Body of pancreas (tissue), 4 donors: ENCODE measurements at places on chromosomes 6 and 20.
A peak's percentile ranks its signal among the peaks of the same experiment; 100 is the strongest.

DNA sequence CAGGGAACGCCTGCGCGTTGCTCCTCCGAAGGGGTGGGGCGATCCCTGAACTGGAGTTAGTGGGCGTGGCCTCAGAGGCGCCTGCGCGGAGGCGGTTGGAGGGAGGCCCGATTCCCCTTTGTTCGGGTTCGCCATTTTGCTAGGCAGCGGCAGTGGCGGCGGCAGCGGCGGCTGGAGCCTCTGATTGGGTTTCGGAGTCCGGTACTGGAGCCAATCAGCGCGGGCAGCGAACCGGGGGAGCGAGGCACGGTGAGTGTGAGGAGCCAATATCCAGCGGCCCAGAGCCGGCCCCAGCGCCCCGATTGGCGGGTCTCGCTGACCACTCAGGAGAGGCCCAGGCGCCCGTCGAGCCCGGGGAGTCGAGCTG lies at the start of gene NFYA:
NFYA (plus strand) TSS at position 139 of the 367 bp plus-strand sequence. CDS start 6,116 bp downstream, outside the sequence.
- DNase-seq: peak; percentile 100

- DNase-seq: no peak
Measured at GRCh38 chr6:82066991-82067411, 180.5 kb downstream of the IBTK start.

- no peak for DNase-seq
Measured at GRCh38 chr6:165659945-165660856, 2.8 kb downstream of the PDE10A start.

GRCh38 chr6:135909737-135910387 lies 58.4 kb downstream of the PDE7B start:
- peak; percentile 51 for DNase-seq

- DNase-seq: peak; percentile 1
Measured at GRCh38 chr20:3660262-3661059, 2.7 kb downstream of the GFRA4 start.

- DNase-seq: no peak
Measured at GRCh38 chr6:19895866-19896692, 58.9 kb downstream of the ID4 start.

DNA sequence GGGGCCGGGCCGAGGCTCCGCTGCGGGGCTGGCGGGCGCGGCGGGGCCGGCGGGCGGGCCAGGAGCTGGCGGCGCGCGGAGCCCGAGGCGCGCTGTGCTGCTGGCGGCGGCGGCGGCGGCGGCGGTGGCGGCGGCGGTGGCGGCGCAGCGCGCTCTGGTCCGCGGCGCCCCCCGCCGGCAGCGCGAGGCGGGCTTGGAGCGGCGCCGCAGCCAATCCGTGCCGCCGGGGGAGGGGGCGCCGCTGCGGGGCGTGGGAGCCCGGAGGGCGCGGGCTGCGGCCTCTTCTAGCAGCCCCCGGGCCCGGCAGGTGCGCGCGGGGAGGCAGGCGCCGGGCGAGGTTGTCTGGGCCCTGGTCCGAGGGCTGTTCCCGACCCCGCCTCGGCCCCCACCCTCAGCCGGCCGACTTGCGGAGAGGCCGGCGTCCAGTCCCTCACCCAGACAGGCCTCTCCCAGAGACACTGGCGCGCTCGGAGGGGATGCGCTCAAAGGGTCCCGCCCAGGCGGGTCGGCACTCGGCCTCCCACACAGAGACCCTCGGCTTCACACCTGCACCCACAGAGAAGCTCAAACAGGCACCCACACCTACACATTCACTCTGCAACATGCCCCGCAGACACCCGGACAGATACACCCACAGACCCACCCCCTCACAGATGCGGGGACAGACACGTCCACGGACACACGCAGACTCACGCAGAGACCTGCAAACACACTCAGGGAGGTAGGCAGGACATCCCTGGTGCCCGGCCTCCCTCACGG lies at the start of gene RIMS4:
RIMS4 (minus strand) TSS at position 156 of the 759 bp plus-strand sequence. CDS start 275 bp downstream, outside the sequence.
- DNase-seq: no peak

DNA sequence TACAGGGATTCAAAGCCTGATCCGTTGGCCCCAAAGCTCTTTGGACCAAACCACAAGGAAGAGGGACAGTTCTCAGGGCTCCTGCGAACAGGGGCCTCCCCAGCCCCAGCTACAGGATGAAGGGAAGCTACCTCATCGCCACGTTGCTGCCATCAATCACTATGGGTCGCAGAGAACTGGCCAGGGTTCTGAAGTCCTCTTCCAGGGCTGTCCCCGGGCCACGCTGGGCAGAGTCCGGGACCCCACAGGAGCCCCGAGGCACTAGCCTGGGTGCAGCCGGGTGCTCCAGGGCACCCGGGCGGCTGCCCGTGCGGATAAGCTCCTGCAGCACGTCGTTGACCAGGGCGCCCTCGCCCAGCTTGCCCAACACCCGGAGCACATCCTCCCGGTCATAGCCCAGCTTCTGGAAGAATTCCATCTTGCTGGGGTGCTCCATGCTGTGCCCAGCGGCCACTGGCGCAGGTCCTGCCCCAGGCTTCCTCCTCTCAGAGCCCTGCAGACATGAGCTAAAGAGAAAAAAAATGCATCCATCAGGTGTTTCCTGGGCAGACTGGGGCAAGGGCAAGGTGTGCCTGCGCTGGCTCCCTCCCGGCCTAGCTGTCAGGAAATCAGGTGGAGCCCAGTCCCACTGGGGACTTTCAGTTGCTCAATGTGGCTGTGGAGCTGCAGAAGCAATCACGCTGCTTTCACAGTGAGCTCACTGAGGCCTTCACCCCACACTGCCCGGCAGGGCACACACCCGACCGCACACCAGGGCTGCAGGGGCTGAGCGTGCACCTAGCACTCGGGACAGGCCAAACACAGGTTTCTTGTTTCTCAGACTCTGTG lies 10.5 kb downstream of the ZC3H12D start:
- no peak for DNase-seq

GRCh38 chr6:156511570-156511969 lies 265.6 kb upstream of the ARID1B start:
- DNase-seq: no peak

GRCh38 chr6:98875375-98875774 lies 41.0 kb downstream of the POU3F2 start:
- peak; percentile 22 for DNase-seq

DNA sequence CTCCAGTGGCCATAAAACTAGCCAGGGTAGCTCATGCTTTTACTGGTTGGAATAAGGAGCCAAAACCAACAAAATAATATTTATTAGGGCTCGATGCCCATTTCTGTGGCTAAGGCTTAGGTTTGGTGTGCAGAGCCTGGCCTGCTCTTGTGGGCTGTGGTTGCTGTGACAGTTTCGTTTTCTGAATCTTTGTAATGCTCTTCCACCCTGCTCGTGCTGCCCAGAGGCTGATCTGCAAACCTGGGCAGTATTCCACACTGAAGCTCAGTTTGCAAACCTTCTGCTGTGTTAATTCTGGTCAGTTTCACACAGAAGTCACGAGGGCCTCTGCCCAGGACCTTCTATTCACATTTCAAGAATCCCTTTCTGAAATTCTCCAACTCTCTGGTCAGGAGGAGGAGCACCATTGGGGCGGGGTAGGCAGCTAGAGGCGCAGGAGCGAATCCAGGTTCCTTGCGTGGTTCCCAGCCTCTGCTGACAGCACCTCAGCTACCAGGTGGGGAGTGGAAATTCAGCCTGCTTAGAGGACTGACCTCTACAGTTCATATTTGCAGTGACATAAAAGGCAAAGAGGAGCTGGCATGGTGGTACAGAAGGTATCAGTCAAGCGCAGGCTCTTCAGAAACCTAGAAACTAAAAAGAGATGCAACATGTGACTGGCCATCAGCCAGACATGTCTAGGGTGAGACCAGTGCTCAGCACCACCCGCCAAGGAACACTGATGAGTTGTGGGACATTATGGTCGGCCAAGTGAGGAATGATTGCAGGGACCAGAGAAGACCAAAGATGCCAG lies 14.3 kb upstream of the C20orf144 start:
- peak; percentile 52 for DNase-seq

GRCh38 chr20:8862092-8862491 lies 206.8 kb upstream of the PLCB4 start:
- no peak for DNase-seq

- DNase-seq: no peak
Measured at GRCh38 chr6:36329798-36330291, 6.8 kb downstream of the BNIP5 start.

DNA sequence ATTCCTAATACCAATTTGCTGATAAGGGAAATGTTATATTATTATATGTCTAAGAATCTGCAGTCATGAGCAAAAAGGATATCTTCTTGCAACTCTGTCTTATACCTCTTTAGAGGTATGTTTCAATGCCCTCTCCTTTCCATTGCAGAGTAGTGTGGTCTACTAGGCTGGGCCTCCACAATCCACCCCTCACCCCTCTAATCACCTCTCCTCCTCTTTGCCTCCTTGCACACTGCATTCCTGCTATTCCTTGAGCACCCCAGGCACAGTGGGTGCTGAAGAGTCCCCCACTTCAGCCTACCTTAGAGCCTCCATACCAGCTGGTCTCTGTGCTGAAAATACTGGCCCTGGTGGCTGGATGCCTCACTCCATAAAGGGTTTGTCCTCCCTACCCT lies 26.9 kb downstream of the ARMC2 start:
- DNase-seq: no peak

GRCh38 chr20:23441850-23442313 lies 2.4 kb downstream of the CSTL1 start:
- DNase-seq: peak; percentile 62

DNA sequence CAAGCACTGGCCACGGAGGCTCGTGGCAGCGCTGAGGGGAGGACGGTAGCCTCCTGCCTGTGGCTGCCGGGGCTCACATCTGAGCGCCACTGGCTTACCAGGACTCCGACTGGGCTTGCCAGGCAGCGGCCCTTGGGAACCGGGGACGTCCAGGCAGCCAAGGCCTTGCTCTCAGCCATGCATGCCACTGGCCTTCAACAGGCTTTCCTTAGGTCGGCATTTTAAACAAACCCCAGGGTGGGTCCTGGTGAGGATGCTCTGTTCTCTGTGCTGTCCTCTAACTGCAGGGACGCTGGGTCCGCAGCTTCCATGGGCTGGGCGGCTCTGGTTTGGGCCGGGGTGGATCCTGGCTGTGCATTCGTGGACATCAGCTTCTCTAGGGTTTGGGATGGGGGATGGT lies 59.1 kb upstream of the BHLHE23 start:
- no peak for DNase-seq

GRCh38 chr20:38554986-38555385 lies 26.0 kb upstream of the ADIG start:
- DNase-seq: no peak

GRCh38 chr6:136859430-136859829 lies 37.0 kb downstream of the PEX7 start:
- no peak for DNase-seq

- DNase-seq: no peak
Measured at GRCh38 chr20:38975539-38976120, 13.5 kb downstream of the DHX35 start.

DNA sequence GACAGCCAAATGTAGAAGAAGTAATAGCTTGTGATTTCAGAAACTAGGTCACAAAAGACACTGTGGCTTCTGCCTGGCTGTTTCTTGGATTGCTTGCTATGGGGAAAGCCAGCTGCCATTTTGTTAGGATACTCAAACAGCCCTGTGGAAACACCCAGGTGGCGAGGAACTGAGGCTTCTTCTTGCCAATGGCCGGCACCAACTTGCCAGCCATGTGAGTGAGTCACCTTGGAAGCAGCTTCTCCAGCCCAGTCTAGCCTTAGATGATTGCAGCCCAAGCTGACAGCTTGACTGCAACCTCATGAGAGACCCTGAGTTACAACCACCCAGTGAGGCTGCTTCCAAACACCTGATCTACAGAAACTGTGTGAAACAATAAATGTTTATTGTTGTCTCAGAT lies 11.9 kb upstream of the KIAA1755 start:
- no peak for DNase-seq

GRCh38 chr6:35737413-35738211 lies 780 bp downstream of the ARMC12 start:
- DNase-seq: no peak

DNA sequence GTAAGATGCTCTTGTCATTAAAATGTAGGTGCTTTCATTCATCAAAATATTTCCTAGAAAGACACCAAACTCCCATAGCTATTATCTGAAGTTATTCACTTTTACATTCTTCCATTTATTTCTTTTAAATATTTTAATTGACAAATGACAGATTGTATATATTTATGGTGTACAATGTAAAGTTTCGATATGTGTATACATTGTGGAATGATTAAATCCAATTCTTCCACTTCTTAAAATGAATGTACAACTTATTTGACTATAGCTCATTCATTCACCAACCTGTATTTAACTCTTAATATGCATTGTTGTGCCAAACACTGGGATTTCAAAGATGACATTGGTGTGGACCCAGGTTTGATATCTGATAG lies 41.0 kb downstream of the CCN2 start:
- DNase-seq: no peak

DNA sequence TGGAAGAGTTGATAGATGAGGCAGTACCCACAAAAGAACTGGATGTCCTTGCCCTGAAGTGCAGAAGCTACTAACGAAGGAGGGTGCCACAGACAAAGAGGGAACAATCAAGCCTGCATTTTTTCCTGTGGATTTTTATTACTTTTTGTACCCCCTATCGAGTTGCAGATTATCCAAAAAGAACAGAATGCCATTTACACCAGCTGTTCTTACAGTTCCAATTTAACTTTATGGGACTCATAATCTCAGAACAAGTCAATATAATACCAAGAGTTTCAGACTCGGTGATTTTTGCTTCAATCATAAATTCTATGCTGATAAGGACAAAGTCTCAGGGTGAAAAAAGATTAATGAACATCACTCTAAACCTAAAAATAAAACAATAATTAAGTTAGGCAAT lies 4.0 kb upstream of the CNKSR3 start:
- DNase-seq: no peak

DNA sequence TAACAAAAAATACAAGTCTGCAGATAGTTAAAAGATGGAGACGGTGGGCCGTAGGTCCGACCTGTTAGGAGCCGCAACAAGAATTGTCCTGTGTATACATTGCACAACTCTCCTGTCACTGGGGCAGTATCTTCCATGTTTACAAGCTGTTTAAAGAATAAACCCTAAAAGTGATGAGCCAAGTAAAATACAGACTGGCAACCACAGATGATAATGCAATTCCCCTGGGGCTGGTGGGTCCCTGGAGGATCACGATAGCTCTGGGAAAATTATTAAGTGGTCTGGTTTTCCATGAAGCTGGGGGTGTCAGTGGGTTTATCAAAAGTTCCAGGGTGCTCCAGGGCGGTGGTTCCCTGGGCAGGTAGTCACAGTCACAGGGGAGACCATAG lies 8.1 kb upstream of the FAM50B start:
- DNase-seq: no peak

GRCh38 chr20:6044115-6044514 lies 9.7 kb downstream of the LRRN4 start:
- no peak for DNase-seq

DNA sequence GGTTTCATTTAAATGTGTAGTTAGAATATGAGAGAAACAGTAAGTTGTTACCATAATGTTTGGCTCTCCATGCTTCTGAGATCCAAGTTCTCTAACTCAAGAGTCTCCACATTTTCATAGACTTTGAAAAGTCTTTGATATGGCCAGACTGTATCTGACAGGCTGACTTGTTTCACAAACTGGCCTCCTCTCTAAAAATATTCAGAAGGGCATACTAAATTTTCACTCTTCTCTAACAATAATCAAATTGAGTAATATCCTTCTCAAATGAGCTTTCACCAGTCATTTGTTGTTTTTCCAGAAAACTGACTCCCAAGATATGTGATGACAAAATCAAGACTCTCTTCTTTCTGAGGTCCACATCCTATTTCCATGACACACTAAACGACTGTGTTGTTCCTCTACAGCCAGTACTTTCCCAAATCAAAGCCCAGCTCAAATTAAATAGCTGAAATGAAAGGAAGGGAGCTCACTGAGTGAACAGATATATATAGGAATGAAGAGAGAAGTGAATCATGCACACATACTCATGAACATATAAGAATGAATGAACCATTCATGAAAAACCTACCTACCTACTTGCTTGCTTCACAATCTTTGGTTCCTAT lies 15.1 kb downstream of the HIVEP2 start:
- no peak for DNase-seq

- DNase-seq: no peak
Measured at GRCh38 chr6:92109256-92109655, 1310.1 kb downstream of the EPHA7 start.
